Panc1 (cell line): ENCODE measurements at places on chromosomes 6 and 20. TPM values are rescaled to one million over a fixed set of nuclear protein-coding genes. Genes with fewer than 3 reads are reported as not detected.

HFE gene
- 12.1 TPM for total RNA-seq

LHFPL5 gene
- total RNA-seq: not detected

DDO gene
- 0.39 TPM for total RNA-seq

ISM1 gene
- not detected for total RNA-seq

HBS1L gene
- total RNA-seq: 79.2 TPM

- no peak for DNase-seq
Measured at GRCh38 chr20:3925899-3926638, 36.9 kb downstream of the PANK2 start.

DNA sequence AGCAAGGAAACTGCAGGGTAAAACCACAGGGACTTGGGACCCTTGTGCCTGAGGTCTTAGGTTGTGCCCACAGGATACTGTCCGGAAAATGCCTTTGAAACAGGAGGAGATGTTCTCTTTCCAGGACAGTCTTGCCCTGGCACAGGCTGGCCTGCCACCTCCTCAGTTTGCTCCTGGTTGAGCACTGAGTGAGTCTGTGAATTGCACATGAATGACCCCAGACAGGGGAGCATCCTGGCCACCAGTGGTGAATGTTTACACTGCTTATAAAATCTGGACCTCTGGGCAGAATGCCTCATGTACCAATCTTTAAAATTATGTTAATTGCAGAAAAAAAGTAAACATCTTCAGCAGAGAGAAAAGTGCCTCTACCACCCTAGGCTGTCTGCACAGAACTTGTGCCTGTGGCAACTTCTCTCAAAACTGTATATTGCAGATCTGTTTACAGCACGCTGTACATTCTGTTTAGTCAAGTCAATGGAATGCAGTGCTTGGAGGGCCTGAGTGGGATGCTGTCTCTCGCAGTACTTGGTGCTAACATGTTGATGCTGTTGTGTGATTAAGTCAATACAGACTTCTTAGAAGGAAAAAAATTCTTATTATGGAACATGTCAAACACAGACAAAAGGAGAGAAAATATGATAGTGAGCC is 242.1 kb downstream of the SOD2 start:
- DNase-seq: no peak

DNA sequence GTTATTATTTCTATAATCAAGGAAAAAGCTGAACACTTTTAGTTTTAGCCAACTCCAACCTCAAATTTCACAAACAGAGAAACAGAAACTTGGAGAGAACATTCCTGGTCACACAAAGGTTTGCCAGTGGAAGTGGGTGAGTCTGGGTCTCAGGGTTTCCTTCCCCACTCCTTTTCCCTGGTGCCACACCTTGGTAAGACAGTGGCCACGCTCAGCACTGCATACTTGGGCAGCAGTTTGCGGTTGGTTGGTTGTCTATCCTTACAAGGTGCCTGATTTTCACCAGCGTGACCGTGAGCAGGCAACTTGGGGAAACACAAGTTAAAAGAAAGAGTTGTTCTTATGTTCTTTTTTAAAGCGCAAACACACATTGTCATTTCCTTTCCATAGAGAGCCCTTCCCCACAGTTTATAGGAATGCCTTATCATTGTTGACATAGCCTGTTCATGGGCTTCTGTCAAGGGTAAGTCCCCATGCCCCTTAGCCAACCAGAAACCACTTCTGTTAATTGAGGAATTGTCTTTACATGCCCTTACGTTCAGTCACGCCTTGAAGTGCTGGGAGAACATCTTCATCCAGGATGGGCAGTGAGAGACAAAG is 82.2 kb downstream of the RIN2 start:
- DNase-seq: no peak

GRCh38 chr6:107830060-107830459 is 5.9 kb upstream of the SCML4 start:
- no peak for DNase-seq

DNA sequence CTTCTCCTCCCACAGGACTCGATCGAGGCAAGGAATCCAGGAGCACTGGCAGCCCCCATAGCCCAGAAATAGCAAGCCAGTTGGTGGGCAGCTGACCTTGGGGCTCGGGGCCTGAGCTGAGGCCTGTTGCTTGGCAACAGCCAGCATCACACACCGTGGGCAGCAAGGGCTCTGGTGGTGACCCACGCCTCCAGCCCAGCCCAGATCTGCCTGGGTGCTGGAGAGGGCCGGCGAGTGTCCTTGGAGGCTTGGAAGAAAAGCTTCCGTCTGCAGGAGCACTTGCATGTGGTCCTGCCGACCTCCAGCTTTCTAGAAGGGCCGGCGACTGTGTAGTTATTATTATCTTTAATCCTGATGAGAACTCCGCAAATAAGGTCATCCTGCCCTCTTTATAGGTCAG is 67.3 kb downstream of the STK35 start:
- DNase-seq: no peak

DNA sequence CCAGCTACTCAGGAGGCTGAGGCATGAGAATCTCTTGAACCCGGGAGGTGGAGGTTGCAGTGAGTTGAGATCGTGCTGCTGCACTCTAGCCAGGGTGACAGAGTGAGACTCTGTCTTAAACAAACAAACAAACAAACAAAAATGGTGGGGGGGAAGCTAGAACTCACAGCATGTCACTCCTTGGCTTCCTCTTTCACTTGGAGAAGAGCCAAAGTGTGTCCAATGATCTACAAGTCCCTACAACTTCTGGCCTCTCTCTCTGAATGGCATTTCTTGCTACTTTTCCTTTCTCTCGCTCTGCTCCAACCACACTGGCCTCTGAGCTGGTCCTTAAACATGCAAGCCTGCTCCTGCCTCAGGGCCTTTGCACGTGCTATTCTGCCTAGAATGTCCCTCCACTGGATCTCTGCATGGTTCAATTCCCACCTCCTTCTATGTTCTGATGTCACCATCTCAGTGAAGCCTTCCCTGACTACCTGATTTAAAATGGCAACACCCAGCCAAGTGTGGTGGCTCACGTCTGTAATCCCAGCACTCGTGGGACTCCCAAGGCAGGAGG is 8.1 kb downstream of the TLDC2 start:
- DNase-seq: no peak

DNA sequence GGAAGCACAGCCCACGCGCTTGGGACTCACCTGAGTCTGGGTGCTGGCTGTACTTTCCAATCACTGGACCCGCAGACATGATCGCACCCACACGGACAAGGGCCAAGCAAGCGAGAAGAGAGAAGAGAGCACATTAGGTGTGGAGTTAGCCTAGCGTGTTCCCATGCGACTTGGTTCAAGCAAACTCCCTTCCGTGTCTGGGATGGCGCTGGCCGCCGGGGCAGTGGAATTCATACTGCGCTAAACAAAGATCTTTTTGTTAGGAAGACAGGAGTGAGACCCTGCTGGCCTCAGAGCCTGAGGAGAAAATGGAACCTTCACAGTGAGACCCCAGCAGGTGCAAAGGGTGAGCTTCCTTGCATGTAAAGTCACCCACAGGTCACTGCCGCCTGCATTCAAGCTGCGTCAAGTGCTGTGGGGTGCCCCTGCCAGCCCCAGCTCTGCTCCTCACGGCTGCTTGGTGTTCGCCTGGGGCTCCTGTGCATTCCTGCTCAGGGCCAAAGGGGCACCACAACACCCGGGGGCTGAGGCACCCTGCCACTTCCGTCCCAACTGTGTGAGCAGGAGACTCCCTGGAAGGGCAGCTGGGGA is 26.4 kb downstream of the PSMG4 start:
- no peak for DNase-seq

- DNase-seq: no peak
Measured at GRCh38 chr6:108677357-108677756, 116.6 kb downstream of the FOXO3 start.

- DNase-seq: no peak
Measured at GRCh38 chr6:49565855-49566254, 15.4 kb downstream of the C6orf141 start.

- DNase-seq: peak; percentile 7
Measured at GRCh38 chr6:133817460-133818047, 71.4 kb upstream of the TCF21 start.

DNA sequence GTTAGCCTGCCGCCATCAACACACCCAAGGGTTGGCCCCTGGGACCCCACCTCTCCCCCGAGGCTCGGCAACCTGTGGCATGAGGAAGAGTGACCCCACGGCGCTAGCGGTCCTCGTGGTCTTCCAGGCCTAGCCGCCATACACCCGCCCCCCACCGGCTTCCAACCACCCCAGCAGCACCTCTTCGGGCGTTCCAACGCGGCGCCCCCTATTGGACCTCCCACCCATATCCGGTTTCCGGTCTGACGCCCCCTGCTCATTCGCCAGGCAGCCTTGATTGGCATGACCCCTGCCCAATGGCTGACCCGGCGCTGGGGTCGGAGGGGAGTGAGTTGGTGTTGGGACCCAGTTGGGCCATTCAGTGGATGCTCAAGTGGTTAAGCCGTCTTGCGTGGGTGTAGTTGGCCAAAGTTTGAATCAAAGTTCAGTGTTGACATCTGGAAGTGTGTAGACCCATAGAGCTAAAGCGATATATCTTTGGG is at the start of gene GNAS-AS1:
Gene GNAS-AS1 (minus strand): TSS at position 210 of the 482 bp plus-strand sequence.
- no peak for DNase-seq

- no peak for DNase-seq
Measured at GRCh38 chr20:45935416-45936046, 1.0 kb downstream of the PCIF1 start.

DNA sequence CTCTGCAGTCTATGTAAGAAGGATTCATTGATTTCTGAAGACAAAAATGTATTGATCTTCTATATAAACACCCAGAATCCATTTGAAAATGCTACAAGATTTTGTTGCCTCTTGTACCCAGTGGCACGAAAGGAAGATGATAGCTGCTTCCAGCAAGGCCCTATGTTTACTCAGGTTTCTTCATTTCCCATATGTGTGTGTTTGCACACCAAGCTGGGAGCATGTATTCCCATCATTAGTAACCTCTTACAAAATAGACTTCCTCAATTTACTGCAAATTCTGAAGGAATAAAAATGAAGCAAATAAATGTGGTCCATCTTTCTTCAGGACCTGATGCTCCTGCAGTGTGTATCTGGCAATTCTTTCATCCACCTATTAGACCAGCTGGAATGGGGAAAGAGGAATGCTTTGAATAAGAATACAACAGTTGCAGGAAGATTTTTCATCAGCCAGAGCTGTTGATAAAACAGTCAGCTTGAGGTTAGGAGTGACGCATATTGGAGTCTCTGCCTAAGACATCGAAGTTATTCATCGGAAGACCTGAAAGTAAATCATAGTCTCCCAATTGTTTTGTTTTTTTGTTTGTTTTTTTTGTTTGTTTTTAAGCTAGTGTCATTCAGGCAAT is 132.3 kb downstream of the PDE7B start:
- no peak for DNase-seq

- DNase-seq: no peak
Measured at GRCh38 chr20:12293900-12294299, 376.2 kb downstream of the BTBD3 start.

DNA sequence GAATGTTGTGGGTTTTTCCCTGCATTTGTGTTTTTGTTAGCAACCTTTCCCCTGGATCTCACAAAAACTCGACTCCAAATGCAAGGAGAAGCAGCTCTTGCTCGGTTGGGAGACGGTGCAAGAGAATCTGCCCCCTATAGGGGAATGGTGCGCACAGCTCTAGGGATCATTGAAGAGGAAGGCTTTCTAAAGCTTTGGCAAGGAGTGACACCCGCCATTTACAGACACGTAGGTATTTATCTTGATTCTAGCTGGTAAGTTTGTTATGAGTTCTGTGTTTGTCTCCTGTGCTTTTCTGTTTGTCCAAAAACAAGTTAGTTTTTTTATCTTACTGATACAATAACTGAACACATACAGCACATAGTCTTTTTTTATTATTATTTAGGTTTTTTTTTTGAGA is 3.0 kb downstream of the SLC25A27 start:
- no peak for DNase-seq

DNA sequence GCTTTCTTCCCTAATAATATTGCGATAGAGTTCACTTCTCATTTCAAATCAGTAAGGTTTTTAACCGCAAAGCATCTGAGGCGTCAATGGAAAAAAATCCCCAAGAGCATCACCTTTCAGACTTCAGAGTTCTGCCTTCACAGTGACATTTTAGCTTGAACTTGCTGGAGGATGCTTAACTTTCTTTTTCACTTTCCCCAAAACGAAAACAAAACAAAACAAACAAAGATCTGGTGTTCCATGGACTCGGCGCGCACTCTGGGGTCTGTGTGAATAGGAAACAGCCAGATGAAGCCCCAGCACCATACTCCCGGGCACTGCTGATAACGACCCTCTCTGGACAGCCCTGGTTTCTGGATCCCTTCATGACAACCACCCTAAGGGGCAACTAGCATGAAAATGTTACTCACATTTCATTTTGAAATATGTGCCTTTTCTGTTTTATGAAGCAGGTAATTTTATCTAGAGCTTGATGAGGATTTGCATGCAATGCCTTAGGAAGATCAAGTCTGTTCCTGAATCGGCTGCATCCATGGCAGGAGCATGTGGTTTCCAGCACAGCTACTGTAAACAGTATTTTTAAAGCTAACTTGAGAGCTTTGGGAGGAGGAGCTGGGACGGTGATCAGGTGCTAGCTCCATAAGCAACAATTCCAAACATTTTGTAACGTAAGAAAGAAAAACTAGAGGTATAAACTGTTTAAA is 44.5 kb downstream of the RAMACL start:
- DNase-seq: no peak

DNA sequence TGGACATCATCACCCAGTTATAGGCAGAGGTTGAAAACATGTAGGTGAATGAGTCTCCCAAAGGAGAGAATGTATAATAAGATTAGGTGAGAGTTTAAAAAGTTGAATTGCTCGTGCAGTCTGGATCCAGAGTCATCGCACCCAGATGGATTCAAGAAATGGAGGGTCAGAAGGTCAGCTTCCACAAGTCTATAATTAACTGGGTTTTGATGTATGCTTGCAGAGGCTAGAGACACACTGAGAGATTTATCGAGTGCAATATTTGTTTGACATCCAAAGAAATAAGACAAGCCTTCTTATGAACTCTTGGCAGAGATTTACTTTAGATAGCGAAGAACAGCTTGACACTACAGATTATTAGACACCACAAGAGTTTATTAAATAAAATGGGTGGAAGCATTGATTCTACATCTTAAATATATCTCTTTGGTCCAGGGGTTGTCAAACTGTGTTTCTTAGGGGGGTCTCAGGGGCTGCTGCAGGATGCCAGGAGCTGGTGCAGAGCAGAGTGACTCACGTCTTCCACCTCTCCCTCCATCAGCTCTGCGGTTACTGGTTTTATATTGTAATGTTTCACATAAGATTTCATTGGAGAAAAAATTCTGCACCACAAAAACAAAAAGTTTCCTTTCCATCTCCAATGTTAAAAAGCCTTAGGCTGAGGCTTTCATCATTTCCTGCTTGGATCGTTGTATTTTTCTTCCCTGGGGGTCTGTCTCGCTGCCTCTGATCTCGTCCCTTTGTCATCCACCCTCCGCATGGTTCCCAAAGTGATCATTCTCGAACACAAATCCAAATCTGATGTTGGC is 176.2 kb upstream of the AHI1 start:
- no peak for DNase-seq
